ENCODE measurements at places on chromosomes 11 and 22.

- no peak for DNase-seq
Observed at GRCh38 chr22:22929381-22930221, 42.0 kb downstream of the IGLL5 start.

DNA sequence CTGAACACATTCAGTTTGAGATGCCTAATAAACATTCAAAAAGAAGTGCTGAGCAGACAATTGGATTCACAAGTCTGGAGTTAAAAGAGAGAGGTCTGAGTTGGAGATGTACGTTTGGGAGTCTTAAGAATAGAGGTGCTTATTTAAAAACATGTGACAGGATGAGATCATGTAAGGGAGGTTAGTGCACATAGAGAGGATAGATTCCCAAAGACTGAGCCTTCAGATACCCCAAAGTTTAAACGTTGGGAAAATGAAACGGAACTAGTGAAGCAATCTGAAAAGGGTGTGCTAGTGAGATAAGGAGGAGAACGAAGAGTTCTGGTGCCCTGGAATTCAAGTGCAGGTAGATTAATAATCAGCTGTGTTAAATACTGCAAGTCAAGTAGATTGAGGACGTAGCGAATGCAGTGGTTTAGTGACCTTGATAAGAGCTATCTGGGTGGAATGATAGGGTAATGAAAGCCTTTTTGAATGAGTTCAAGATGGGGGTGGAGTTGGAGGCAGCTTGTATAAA lies 63.7 kb downstream of the HIPK3 start:
- no peak for DNase-seq

DNA sequence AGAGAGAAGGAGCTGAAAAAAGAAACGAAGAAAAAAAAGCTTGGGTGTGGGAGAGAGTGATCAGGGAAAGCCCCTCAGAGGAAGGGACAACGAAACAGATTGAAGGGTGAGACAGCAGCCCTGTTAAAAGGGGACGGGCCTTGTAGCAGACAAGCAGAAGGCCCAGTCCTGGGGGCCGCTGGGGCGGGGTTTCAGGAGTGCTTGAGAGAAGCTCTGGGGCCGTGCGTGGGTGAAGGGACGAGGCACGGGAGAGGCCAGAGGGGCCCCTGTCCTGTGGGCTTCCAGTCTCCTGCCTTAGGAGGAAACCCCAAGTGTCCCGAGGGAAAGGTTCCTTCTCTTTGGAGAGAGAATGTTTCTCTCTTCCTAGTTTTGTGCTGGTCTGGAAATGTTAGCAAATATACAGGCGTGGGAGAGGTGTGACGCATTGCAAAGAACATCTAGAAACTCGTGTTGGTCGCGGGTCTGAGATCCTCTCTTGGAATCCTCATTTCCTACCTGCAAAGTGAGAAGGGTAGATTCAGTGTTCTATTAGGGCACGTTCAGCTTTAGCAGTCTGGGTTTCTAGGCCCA lies 28.6 kb downstream of the ADAMTS15 start:
- DNase-seq = no peak

DNA sequence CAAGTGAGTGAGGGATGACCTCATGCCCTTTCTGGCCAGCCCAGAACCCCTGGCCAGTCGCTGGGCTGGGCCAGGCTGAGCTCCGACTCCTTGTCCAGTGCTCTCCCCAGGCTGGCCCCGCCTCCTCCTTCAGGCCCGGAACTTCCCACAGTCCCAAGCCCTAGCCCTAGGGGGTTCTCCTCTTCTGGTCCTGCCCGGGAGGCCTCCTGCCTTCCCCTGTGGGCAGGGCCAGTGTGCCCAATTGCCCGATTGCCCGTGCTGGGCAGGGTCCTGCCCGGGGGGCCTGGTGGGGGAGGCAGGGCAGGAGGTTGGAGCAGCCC lies 4.2 kb downstream of the TCIRG1 start:
- no peak for DNase-seq

- no peak for DNase-seq
Observed at GRCh38 chr22:41844513-41844912, 11.6 kb downstream of the SREBF2 start.

Measured in NCI-H1105 (cell line).